ENCODE measurements at places on chromosomes 3 and 15.

GRCh38 chr3:46427916-46428833 is 21.1 kb downstream of the CCRL2 start:
- DNase-seq: no peak

GRCh38 chr15:98753726-98754656 is 105.7 kb downstream of the IGF1R start:
- no peak for DNase-seq

GRCh38 chr15:49430046-49430445 is 7.0 kb downstream of the FGF7 start:
- no peak for DNase-seq

DNA sequence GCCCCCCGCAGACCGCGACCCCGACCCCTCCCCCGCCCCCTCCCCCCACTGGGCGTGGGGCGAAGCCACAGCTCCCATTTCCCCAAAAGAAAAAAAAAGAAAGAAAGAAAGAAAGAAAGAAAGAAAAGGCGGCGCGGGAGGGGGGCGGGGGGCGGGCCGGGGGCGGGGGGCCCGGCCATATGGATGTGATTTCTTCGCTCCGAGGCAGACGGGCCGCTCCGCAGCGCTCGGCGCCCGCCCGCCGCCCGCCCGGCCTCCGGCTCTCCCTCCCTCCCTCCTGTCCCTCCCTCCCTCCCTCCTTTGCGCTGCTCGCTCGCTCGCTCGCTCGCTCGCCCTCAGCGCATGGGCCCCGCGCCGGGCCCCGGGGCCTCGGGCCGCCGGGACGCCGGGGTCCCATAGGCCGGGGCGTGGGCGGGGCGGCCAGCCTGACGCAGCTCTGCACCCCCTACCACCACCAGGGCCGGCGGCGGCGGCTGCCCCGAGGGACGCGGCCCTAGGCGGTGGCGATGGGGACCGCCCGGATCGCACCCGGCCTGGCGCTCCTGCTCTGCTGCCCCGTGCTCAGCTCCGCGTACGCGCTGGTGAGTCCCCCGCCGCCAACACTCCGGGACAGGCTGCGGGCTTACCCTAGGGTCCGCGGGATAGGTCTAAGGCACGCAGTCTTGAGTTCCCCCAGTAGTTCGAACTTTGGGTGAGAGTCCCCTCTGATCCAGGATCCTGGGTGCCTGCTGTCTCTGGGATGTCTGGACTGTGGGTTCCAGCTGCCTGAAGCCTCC is 5.7 kb downstream of the PTH1R start:
- DNase-seq: no peak

DNA sequence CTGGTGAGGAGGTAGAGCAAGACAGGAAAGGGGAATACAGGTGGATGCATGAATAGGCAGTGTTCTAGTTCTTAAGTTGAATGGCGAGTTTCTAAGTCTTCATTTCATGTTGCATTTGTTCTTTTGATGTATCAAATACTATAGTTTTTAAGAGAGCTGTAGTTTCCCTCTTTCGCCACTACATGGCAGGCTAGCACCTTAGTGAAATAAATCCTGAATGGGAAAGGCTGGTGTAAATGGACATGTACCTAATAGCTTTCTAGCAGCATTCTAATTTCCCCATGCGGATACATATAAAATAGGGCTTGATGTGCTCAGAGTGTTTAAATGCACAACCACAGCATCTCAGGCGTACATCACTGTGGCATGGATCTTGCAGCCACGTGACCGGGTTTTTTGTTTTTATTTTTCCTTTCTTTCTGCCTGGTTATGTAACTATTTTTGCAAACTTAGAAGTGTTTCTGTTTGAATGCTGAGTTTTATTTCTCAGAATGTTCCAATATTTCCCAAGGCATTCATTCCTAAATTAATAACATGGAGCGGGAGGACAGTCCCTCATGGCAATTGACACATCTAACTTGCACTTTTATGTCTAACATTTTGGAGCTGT is 23.5 kb upstream of the CLN6 start:
- peak; percentile 62 for DNase-seq

GRCh38 chr3:79761441-79761840 is 6.4 kb downstream of the ROBO1 start:
- no peak for DNase-seq

DNA sequence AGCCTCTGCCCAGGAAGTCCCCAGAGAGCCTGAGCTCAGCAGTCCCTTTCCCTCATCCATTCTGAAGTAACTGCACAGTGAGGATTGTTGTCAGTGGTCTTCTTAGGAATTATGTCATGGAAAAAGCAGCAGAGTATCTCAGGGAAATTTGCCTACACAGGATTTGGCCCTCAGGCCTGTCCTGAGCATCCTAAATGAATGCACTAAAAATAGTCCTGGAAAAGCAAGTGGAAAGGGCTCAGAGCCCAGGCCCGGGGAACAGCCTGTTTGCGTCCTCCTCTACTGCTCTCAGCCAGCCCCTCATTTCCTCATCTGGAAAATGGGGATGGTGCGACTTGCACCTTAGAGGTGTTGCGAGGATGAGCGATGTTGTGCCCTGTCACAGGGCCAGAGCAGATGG is 21.6 kb downstream of the LYSMD4 start:
- DNase-seq: no peak

DNA sequence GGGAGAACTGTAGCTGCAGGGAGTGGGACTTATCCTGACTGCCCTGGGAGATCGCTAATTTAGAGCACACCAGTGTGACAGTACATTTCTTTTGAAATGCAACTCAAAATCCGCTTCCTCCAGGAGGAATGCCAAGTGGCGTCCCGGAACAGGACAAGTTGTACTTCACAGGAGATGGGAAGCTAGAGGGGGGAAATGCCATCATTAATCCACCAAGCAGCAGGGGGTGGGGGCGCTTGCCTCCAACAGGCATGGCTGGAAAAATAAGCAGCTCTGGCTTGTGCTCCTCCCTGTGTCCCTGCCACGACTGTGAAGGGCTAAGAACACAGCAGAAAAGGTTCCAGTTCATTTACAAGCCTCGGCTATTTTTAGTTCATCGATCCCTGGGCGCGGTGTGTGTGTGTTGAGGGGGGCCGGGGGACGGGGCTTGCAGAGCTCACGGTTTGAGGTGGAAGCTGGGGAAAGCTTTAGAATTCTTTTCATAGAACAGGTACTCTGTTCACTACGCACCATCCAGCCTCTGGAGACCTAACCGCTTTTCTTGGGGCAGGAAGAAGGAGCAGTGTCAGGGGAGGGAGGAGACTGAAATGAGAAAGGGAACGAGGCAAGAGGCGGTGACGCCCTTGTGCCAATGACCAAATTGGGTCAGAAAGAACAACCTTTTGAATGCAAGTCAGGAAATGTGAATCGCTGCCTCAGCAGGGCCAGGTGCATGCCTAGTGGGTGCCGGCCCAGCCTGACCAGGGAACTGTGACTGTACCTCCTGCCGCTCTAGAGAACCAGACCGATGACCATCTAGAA is 51.8 kb upstream of the DGKG start:
- no peak for DNase-seq

DNA sequence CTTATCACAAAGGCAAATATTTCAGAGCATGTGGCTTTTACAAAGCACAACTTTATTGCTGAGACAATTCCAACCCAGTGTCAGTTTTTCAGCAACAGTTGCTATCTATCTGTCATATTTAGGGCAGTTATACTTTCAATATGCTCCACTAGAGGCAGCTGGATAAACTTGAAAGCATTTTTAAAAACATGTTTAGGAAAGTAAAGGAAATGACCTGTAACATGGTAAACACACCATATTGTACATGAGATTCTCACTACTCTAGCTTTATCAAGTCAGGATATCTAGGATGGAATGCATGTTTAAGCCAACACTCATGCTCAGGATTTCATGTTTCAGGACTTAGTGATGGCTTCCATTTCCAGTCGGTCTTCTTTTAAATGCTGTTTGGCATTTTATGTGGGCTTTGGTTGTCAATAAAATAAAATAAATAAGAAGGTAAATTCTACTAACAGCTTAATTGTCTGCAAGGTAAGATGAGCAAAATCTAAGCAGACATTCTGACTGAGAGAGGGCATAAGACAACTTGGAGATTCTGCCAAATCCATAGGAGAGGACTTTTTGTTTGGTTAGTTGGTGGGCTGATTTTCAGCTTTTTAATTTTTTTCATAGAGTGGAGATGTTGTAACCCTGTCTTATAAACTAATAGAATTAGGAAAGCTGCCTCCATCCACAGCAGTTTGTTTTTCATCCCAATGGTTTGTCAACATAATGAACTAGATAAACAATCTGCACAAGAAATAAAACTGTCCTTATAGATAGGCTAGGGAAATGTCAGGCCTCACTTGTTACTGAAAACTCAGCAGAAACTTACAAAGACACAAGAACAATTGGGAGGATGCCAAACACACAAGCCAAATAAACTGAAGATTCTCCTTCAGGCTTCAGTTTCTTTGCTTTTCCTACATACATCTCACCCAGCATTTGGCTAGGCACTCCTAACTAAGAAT is 63.4 kb upstream of the CPB1 start:
- DNase-seq: no peak

GRCh38 chr3:130669740-130670139 is 76.9 kb downstream of the PIK3R4 start:
- no peak for DNase-seq

DNA sequence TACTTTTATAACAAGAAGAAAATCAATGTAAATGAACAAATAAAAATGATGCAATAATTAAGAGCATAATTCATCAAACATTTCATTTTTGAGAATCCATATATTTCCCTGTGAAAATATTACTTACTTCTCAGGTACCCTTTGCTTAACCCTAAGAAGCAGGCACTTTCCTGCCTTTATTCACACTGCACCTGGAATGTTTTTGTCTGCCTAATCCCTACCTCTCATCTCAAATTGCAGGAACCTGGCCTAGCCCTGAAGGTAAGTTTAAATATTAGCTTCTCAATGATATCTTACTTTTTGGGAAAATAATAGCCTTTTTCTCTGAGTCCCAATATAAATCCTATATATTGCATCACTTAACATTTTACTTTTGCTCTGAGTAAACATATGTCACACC is 559.1 kb downstream of the FGF12 start:
- DNase-seq: no peak

- no peak for DNase-seq
These were observed 20.3 kb downstream of the STARD9 start for GRCh38 chr15:42595626-42596240.

- no peak for DNase-seq
These were observed 38.6 kb downstream of the BTLA start for GRCh38 chr3:112460519-112461195.

DNA sequence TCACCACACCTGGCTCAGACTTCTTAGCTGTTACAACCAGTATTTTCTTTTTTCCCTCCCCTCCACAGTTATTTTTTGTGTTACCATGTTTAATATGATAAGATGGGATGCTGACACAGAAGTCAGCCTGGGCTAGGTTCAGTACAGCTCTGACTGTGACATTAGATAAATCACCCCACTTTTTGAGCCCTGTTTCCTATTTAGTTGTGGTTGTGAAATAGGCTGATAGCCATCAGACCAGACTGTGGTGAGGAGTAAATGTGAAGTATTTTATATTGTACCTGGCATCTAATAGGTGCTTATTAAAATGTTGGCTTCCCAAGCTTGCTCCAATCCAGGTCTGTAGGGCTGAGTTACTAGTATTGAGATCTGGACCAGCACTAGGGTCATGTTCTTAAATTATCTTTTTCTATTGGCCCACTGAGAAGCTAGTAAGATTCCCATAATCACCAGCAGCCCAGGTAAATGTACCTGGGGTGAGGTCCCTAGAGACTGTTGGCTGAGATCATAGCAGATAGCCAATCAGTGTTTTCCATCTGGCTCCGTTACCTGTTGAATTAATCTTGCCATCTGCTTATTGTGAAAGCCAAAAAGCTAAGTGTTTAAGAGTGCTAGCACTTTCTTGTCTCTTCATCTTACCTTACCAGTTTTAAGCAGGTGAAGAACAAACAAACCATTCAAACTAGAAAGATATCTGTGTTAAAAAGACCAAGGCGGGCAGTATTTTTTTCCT is 61.0 kb downstream of the CCK start:
- no peak for DNase-seq

GRCh38 chr3:49895791-49896190 is 7.9 kb downstream of the MST1R start:
- DNase-seq: no peak

- no peak for DNase-seq
These were observed 210.5 kb upstream of the TLE3 start for GRCh38 chr15:70308011-70308734.

DNA sequence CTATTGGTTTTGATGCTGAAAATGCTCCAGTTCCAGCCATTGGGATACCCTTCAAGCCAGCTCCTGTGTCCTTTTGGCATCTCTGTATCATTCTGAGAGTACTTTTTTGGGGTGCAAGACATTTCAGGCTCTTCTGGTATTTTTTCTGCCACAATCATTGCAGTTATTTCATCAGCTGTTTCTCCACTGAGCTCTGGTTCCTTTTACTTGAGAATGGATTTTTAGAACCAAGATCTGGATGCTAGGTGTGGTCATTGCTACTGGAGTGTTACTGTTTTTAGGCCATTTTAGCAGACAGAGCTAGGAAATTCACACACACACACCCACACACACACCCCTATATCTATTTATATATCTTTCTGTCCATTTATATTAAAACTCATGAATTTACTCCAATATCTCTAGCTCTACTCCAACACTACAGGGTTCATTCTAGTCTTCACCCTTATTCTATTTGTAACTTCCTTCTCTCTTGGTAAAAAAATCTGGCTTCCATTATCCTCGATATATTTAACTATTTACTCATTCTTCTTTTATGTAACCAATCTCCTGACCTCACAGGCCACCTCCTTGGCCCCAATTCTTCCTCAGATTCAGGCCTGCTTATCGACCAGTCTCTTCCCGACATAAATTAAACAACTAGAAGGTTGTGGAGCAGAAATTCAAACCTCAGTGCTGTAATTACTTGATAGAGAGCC is 17.0 kb downstream of the SLC35G2 start:
- no peak for DNase-seq

GRCh38 chr3:126870608-126871210 is 112.2 kb upstream of the PLXNA1 start:
- no peak for DNase-seq

DNA sequence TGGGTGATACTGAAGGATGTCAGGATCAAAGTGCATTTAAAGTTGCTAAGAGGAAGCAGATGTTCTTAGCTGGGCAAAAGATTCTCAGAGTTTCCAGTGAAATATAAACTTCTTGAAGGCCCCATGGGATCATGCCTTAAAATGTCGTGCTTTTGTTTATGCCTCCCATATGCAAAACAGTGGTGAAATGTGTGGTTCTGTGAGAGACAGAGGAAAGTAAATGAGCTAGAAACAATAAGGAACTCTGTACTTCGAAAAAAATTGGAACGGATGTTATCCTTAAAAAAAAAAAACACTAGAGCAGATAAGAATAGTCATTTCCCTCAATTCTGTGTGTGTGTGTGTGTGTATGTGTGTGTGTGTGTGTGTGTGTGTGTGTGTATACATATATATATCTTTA is 497.0 kb upstream of the TBL1XR1 start:
- peak; percentile 85 for DNase-seq

All from HFF-Myc (cell line).